ENCODE measurements at places on chromosomes 3 and 15.

DNA sequence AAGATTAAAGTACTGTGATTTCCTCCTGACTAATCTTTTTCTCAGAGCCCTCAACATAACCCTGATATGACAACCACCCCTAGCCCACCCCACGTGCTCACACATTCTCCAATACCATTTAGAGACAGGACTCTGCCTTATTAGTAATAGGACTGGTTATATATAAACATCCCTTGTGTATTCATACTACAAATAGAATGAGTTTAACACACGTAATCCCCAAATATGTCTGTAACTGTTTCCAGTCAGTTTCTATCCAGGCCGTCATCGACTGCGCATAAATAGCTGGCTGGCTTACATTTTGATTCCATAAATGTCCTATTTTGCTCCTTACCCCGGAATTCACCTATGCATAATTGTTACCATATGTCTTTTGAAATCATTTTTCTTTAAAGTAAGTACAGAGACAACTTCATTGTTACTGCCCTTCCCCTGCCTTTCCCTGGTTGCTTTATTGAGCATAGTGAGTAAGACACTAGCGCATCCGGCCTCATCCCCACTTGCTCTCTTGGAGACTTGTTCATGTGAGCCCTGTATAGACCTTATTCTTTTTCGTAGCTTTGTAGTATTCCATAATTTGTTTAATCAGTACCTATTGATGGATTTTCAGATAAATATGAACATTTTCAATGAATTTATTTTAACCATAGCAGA is 3.5 kb upstream of the P2RY14 start:
- DNase-seq = no peak

- DNase-seq = no peak
Measured at GRCh38 chr3:174270841-174271240, 588.3 kb upstream of the NAALADL2 start.

DNA sequence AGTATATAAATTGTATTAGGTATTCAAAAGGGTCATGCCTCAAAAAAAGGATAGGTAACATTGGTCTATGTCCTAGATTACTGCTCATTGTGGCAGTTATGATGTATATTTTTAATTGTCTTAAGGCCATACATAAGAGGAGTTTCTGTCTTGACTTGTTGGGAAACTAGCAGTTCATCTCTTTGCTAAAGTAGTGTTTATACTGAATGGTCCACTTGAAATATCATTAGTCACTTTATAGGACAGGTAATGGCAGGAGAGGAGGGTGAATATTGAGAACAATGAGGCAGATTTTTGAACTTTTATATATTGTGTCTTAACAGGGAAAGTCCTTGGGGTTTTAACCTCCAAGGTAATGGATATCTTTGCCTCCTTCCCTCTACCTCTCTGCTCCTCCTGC is 58.4 kb downstream of the TP63 start:
- DNase-seq = no peak

- DNase-seq = no peak
Measured at GRCh38 chr3:153029350-153029749, 132.7 kb upstream of the RAP2B start.

GRCh38 chr3:159451067-159451466 is 537.6 kb upstream of the IL12A start:
- DNase-seq = no peak

GRCh38 chr3:127532561-127533203 is 57.9 kb downstream of the TPRA1 start:
- no peak for DNase-seq

DNA sequence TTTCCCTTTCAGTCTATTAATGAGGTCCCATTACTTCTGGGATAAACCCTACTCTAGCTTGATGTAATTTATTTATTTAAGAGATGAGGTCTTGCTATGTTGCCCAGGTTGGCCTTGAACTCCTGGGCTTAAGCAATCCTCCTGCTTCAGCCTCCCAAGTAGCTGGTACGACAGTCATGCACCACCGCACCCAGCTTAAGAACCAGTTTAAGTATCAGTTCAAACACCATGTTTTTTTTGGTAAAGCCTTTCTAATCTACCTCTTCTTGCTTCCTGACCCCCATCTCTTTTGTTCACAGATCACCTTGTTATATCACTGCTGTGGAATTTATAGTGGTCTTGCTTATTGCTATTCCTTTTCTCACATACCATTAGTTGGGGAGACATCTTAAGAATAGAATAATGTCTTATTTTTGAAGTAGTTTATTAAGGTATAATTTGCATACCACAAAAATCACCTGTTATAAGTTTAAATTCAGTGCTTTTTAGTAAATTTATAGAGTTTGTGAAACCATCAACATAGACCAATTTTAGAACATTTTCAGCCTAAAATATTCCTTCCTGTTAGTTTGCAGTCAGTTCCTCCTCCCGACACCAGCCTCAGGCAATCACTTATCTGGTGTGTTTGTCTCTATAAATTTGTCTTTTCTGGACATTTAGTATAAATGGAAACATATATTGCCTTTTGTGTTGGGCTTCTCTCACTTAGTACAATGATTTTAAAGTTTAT is 257.9 kb downstream of the PDCD6IP start:
- no peak for DNase-seq

DNA sequence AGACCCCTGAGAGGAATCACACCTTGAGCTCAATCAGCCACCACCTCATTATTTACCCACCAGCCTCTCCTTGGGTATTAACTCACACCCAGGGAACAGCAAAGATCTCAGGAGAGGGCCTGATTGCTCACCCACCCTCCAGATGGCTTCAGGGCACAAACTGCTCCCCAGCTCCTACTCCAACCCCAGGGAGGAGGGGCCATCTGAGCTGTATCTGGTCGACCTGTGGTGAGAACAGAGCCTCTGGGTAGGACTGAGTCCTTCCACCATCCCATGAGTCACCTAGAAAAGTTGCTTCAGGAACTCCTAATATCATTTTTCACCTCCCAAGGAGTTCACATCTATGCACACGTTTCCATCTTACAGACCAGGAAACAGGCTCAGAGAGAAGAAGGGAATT is 44.8 kb upstream of the HES1 start:
- no peak for DNase-seq

- DNase-seq = no peak
Measured at GRCh38 chr15:67063689-67064606, 1.5 kb upstream of the SMAD3 start.

- no peak for DNase-seq
Measured at GRCh38 chr3:8303466-8303865, 198.2 kb upstream of the LMCD1 start.

DNA sequence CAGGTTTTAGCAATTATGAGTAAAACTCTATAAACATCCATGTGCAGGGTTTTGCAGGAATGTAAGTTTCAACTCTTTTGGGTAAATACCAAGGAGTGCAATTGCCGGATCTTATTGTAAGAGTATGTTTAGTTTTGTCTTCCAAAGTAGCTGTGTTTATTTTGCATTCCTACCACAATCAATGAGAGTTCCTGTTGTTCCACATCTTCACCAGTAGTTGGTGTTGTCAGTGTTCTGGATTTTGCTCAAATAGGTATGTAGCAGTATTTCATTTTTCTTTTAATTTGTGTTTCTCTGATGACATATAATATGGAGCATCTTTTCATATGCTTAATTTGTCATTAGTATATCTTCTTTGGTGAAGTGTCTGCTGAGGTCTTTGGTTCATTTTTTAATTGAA is 185.1 kb upstream of the GALNT15 start:
- DNase-seq = no peak

- DNase-seq = no peak
Measured at GRCh38 chr3:50381383-50381782, 22.1 kb upstream of the TMEM115 start.

GRCh38 chr3:25594007-25594502 is 70.7 kb downstream of the TOP2B start:
- DNase-seq = peak; percentile 73

DNA sequence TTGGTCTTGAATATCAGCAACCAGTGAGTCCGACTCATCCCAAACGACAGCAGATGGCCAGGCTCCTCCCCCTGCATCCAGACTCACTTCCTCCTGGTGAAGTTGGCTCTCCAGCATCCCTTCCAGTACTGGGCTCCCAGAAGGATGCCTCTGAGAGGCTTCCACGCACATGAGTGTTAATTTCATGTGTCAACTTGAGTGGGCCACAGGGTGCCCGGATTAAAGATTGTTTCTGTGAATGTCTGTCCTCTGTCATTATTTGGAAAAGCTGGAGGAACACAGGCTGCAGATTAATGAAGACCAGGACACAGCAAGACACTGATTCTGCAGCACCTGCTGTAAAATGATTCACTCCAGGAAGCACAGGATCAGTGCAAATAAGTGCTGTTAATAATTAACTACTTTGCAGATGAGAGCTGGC is 99.8 kb downstream of the ATP10A start:
- no peak for DNase-seq

DNA sequence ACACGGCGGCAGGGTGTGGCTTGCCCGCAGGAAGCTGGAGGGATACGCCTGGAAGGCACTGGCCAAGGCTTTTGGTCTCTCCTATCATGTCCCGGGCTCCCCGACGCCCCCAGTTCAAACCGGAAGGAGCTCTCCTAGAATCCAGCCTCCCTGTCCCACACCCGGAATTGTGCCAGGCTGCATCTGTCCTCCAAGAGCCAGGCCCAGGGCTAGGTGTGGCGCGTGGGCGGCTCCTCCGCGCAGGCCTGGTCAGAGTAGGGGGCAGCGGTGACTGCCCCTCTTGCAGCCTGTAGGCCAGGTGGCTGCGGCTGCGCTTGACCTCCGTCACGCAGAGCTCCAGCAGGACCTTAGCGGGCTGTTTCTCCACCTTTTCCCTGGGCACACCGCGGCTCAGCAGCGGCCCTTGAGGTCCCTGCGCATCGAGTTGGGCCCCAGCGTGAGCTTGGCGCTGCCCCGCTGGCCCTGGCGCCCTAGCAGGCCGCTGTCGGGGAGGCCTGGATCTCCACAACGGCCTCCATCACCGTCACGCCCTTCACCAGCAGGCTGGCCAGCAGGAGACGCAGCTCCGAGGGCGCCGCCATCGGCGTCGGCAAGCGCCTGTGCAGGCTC is 15.9 kb upstream of the SIAH2 start:
- DNase-seq = no peak

GRCh38 chr15:48177383-48177765 is 721 bp downstream of the MYEF2 start:
- peak; percentile 49 for DNase-seq

DNA sequence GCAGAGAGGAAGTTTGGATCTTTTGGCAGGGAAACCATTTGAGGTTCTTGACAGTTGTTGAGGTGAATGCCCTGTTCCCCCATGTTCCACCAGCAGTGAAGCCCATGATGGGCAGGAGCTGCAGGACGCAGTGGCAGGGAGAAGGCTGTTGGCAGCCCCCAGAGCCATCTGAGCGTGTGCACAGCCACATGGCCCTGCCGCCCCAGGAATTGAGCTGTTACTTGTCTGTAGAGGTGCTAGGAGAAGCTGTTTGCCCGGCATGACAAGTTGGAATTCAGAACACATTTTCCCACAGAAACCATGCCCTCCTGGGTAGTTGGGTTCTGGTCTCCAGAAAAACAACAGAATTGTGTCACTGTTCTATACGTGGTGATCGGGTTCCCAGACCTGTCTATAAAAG is 218.2 kb upstream of the NR2E3 start:
- no peak for DNase-seq

DNA sequence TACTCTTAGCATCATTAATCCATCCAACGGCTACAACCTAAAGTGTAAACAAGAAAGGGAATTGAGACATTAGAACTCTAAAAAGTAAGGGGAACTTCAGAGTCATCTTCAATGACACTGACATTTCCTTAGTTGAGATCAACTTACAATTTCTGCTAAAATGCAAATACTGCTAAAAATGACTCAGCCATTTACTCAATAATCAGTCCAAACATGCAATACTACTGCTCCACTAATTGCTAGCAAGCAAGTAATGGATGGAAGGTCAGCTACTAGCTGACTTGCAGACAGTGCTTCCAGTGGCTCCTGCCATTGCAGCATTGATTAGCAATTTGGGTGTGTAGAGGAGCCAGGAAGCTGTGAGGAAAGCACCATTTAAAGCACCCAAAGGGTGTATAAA is 28.4 kb downstream of the CD200R1L start:
- no peak for DNase-seq

DNA sequence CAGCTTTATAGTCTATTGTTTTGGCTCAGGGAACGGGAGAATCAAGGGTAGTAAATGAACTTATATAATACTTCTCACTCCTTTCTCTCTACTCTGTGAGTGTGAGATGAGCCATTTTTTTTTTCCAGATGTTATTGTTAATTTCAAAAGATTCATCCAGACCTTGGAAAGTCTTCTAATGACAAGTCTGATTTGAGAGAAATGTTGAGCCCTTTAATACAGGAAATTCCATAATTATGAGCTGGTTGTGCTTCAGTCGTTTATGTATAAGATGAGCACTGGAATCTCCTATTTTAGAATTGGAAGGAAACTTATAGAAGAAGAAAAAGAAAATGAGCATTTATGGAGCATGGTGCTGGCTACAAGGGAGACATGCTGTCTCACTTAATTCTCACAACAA is 92.0 kb downstream of the FBN1 start:
- DNase-seq = no peak

GRCh38 chr3:57709559-57709958 is 16.7 kb upstream of the DENND6A start:
- no peak for DNase-seq

GRCh38 chr3:101643861-101644613 is 32.9 kb downstream of the ZBTB11 start:
- DNase-seq = no peak

DNA sequence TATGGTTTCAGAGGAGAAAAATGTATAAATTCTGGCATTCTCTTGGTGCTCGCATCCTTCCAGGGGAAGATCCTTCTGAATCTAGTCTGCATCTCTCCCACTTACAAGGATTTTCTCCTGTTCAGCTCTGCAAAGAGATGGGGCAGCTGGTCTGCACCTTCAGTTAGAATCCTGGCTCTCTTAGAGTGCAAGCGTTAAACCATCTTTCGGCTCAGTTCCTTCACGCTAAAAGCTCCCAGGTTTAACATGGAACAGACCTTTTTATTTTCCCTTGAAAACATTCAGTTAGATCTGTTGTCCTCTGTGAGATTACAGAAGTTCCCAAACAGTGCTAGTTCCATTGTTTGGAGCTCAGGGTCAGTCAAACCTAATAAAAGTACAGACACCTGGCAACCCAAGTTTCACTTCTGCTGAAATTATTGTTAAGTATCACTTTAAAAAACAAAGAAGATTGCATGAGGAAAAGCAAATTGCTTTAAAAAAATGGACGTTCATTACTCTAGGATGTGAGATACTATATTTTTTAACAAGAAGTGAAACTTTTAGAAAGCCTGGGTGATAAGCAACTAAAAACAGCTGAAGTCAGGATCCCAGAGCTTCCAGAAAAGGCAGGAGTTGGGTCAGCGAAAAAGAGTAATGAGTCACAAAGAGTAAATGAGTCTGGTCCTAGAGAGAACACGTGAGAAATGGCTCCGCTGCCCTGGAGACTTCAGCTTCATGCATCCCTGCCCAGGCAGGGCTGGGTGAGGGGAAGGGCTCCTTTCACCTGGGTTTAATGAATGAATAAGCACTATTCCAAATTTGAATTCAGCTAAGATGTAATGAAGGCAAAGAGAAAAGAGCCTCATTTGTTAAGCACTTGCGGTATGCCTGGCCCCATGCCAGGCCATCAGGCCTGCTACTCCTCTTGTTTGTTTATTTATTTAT is 63.3 kb downstream of the ABTB1 start:
- peak; percentile 45 for DNase-seq

All from left renal cortex interstitium (tissue), 4 donors.